NCI-H526 treated with DMSO at 0.1 percent for 48 hours (cell line): ENCODE measurements at places on chromosomes 1 and 21.

DNA sequence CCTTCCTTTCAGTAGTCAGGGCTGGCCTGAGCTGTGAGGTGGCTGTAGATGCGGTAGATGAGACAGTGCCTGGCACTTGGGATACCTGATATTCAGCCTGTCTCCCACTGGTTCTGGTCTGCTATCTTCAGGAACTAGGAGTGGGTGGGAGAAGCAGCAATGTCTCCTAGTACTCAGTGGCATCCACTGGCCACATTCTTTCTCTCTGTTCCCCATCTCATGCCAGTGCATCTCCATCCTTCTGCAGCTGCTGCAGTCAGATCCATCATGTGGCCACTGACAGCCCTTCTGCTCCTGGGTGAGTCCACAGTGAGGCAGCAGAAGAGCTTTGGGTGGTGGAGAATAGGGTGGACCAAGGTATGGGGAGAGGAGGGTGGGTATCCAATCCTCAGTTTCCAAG is 1.1 kb downstream of the FCRLB start:
- DNase-seq, result no peak

DNA sequence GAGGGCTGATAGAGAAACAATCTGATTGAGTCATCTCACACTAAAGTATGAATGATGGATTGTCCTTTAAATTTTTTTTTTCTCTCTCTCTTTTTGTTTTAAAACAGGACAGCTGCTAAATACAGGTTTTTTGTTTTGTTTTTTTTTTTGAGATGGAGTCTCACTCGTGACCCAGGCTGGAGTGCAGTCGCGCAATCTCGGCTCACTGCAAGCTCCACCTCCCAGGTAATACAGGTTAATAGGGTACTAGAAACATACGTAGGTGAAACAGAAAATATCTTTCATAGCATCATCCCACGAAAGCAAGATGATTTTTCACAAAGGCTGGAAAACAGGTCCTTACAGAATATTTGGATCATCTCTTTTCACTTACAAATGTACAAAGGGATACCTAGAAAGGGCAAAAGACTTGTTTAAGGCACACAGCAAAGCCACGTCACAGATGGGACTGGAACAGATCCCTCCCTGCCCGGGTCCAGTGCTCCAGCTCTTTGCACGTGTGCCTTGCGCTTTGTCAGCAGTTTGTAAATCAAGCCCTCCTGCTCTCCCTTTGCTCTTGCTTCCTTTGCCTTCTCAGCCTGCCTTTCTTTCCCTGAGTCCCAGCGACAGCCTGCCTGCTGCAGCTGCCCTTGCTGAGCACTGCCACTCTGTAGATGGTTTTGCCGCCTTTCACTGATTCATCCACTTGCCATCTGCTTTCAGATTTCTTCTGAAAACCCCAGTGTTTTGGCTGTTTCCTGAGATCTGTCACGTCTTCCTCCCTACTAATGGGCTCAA is 171.3 kb upstream of the BEND5 start:
- DNase-seq, result no peak

GRCh38 chr1:161287482-161288054 is 22.2 kb downstream of the MPZ start:
- DNase-seq, result no peak

DNA sequence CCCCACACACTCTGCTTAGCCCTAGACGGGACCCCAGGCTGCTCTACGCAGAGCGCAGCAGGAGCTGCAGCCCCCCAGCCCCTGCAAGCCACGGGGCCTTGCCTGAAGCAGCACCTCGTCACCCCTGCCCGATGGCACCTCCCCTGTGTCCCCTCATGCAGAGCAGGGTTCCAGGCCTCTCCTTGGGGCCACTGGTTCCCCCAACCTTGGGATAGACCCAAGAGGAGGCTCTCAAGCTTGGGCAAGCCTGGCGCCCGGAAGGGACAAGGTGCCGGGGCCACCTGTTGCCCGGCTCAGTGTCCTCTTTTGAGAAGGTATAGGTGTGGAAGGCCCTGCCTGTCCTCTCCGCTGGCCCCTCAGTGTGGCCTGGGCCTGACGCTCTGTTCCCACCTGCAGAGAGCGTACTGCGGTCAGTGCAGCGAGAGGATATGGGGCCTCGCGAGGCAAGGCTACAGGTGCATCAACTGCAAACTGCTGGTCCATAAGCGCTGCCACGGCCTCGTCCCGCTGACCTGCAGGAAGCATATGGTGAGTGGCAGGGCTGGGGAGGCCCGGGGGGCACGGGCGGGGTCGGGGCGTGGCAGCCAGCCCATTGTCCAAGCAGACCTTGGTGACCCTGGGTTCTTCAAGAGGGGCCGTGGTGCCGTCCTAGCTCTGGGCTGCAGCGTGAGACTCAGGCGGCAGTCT is 50.6 kb downstream of the FAAP20 start:
- DNase-seq, result no peak

DNA sequence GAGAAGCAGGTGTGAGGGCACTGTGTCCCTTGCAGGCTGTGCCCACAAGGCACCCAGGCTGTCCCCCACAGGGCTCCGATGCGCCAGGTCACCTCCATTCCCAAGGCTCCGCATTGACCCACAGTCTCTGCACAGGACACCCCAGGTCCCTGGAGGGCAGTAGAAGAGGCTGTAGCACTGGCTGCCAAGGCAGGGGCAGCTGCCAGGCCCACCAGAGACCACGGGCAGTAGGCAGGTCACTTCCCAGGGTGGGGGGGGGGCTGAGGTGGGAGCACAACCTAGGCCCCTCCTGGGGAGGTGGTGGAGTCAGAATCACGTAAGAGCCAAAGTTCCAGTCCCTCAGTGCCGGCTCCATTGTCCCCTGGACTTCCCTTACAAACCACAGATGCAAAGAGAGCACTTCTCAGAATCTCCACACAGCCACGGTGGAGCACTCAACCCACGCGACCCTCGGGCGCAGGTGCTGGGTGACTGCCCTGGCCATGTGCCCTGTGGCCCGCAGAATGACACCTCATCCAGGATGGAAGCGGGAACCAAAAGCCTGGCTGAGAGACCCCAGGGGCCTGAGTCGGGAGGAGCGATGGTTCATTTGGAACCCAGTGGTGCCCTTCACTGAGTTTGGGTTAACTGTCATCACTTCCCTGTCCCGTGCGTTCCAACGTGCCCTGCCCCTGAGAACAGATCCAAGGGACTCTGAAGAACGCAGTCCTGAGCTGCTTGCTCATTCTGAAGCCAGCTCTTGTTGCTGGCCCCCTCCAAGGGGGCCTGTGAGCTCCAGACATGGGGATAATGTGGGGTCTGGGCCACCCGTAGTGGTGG is 69.7 kb upstream of the PDE9A start:
- DNase-seq, result no peak

DNA sequence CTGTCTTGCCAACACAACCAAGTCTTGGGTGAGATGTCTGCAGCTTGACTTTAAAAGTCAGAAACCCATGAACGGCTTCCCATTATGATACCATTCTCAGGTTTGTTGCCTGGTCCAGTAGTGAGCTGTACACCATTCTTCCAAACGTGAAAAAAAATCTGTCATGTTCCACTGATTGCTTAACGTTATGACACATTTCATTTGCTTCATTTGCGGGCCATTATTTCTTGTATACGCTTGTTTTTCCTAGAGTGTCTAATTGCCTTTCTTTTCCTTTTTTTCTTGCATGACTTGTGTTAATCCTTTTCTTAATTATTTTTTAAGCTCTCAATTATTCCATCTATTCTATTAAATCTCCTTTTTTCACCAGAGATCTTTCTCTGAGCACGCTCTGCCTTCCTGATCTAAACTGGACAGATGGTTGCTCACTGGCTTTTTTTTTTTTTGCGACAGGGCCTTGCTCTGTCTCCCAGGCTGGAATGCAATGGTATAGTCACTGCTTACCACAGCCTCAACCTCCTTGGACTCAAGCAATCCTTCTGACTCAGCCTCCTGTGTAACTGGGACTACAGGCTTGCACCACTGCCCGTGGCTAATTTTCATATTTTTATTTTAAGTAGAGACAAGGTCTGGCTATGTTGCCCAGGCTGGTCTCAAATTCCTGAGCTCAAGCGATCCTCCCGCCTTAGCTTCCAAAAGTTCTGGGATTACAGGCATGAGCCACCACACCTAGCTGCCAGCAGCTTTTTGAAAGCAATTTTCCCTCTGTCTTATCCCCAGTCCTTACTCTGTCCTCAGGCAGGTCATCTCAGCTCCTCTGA is 31.7 kb upstream of the CAMTA1 start:
- no peak for DNase-seq

GRCh38 chr1:109840011-109840629 is 70.5 kb upstream of the CSF1 start:
- DNase-seq, result no peak

DNA sequence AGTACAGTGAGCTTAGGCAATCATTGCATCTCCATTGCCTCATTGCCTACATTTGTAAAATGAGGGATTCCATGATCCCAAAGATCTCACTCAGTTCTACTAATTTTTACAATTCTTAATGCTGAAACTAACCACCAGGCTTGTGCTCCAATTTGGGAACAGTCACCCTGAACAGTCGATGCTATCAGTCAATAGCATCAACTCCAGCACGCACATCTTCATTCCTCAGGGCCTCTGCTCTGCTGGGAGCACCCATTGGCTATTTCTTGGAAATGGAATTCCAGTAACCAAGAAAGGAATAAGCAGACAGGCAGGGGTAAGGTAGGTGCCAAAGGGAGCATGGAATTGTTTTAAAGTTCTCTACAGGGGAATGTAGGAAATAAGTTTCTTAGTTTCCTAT is 14.2 kb upstream of the ACKR1 start:
- DNase-seq, result no peak

DNA sequence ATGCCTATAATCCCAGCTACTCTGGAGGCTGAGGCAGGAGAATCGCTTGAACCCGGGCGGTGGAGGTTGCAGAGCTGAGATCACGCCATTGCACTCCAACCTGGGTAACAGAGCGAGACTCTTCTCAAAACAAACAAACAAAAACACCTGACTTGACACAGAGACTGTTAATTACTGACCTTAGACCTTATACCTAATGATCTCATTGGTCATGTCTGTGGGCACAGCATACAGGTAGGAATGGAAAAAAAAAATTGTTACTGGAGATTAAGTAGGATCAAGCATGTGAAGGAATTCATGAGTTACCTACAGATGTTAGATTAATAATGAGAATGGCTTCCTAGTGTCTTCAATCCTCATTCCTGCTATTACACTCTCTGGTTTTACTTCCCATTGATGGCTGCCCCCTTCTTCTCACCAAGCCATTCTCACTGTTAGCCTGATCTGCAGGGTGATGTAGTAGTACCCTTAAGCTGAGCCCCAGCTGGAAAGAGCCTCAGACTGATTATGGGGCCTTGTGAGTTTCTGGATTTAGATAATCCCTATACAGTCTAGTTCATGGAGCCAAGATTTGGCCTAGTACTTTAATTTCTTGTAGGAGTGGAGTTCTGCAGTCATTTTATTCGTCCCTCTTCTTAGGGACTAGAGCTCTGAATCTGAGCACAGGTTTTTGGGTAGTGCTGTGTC is 8.8 kb downstream of the TBCE start:
- DNase-seq, result peak; percentile 0

- no peak for DNase-seq
Measured at GRCh38 chr1:185652348-185652747, 81.8 kb upstream of the HMCN1 start.
